ENCODE measurements at places on chromosomes 6 and 20. TPM values are rescaled to one million over a fixed set of nuclear protein-coding genes. Genes with fewer than 3 reads are reported as not detected.

- no peaks in the 10 kb centered on the region for H3K27me3 ChIP-seq
- no peaks in the 10 kb centered on the region for H3K4me1 ChIP-seq
- H3K4me3 ChIP-seq = no peak overlapping the region
Measured at GRCh38 chr20:4607287-4607713, 114.4 kb upstream of the PRND start.

DNA sequence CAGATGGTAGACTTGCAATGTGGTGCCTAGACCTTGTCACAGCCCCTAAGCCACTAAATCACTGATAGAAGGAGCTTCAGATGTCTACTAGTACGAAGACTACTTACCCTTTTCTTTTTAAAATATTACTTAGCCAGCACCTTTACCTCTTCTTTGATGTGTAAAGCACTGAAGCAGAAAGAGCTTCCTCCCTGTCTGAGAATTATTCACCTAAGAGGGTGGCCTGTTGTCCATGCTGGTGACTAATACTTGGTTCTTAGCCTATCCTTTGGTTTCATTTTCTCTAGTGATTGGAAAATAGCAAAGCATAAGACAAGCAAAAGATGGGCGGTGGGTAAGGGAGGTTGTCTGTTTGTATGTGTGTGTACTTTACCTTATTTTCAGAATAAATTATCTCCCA is 794.6 kb downstream of the TFAP2A start:
- DNase-seq = no peak
- H3K4me3 ChIP-seq = no peak overlapping the region
- H3K27me3 ChIP-seq = no peaks in the 10 kb centered on the region
- no peaks in the 10 kb centered on the region for H3K36me3 ChIP-seq

DNA sequence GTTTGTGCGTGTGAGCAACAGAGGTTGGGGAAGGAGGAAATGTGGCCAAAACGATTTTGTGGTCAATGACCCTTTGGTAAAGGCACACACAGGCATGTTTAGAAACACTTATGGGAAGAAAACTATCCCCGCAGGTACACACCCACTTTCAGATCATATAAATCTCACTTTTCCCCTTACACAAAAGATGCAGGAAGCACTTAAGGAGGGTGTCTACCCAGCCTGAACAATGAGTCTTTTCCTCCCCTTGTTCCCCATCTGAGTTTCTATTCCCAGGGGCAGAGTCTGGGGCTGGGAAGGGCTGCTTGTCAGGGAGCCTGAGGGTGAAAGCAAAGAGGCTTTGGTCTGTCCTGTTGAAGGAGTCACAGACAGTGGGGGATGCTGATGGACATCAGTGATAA is 193.2 kb upstream of the SALL4 start:
- H3K36me3 ChIP-seq = no peaks in the 10 kb centered on the region
- no peak for DNase-seq
- H3K4me3 ChIP-seq = no peak overlapping the region
- H3K27me3 ChIP-seq = no peaks in the 10 kb centered on the region

- no peaks in the 10 kb centered on the region for H3K4me1 ChIP-seq
- H3K36me3 ChIP-seq = no peaks in the 10 kb centered on the region
- H3K27me3 ChIP-seq = no peaks in the 10 kb centered on the region
- DNase-seq = no peak
- no peak overlapping the region for H3K4me3 ChIP-seq
Measured at GRCh38 chr6:10248378-10248843, 166.5 kb downstream of the TFAP2A start.

DNA sequence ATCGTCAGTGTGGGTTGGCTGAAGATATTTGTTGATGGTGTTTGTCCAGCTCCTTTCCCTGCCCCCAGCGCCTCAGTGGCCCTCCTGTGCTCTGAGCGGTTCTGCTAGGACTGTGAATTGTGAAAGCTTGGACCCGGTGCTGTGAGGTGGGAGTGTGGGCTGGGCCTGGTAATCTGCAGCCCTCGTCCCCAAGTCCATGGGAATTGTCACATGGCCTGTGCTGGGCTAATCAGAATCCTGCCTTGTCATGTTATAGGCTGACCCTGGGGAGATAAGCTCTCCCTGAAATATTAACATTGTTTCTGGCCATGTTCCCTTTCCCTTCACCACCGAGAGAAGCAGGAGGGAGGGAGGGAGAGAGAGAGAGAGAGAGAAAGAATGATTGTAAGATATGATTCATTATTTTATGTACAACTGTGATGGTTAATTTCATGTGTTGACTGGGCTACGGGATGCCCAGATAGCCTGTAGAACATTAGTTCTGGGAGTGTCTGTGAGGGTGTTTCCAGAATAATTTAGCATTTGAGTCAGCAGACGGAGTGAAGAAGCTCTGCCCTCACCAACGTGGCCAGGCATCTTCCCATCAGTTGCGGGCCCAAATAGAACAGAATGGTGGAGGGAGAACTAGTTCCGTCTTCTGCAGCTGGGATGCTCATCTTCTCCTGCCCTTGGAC is 62.4 kb downstream of the TFAP2C start:
- no peak overlapping the region for H3K27ac ChIP-seq
- no peaks in the 10 kb centered on the region for H3K27me3 ChIP-seq
- no peak overlapping the region for H3K4me3 ChIP-seq
- H3K4me1 ChIP-seq = peaks cover 18% of the 10 kb centered on the region
- H3K36me3 ChIP-seq = no peaks in the 10 kb centered on the region

- H3K4me3 ChIP-seq = no peak overlapping the region
- no peaks in the 10 kb centered on the region for H3K36me3 ChIP-seq
- no peaks in the 10 kb centered on the region for H3K27me3 ChIP-seq
- no peak overlapping the region for H3K27ac ChIP-seq
Measured at GRCh38 chr20:37575884-37576283, 48.2 kb upstream of the BLCAP start.

GRCh38 chr6:105200133-105200730 is 20.4 kb upstream of the POPDC3 start:
- DNase-seq = no peak
- no peak overlapping the region for H3K4me3 ChIP-seq
- no peaks in the 10 kb centered on the region for H3K36me3 ChIP-seq
- H3K27ac ChIP-seq = no peak overlapping the region

DNA sequence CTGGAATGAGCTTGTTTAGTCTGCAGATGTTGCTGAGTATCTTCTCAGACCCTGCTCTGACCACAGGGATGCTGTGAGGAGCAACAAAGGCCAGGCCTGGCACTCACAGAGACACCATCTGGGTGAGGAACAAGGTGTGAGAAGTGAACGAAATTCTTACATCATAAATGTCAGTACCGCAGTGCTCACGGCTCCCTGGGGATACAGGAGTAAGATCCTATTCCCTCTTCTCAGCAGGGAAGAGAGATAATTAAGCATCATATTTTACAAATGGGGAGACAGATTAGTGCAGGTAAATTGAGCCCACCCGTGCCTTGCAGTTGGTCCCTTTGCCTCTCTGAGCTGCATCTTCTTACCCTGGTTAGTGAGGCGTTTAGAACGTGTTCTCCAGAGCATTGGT is 106.2 kb downstream of the DTD1 start:
- H3K27ac ChIP-seq = no peak overlapping the region
- DNase-seq = no peak
- no peaks in the 10 kb centered on the region for H3K36me3 ChIP-seq
- H3K4me3 ChIP-seq = no peak overlapping the region
- no peaks in the 10 kb centered on the region for H3K4me1 ChIP-seq

GRCh38 chr6:12013307-12013719 is 1.2 kb downstream of the HIVEP1 start:
- peaks cover 2% of the 10 kb centered on the region for H3K27me3 ChIP-seq
- peaks cover 6% of the 10 kb centered on the region for H3K4me1 ChIP-seq
- H3K4me3 ChIP-seq = peak overlapping the region; percentile 67
- no peak for DNase-seq
- no peak overlapping the region for H3K27ac ChIP-seq

DNA sequence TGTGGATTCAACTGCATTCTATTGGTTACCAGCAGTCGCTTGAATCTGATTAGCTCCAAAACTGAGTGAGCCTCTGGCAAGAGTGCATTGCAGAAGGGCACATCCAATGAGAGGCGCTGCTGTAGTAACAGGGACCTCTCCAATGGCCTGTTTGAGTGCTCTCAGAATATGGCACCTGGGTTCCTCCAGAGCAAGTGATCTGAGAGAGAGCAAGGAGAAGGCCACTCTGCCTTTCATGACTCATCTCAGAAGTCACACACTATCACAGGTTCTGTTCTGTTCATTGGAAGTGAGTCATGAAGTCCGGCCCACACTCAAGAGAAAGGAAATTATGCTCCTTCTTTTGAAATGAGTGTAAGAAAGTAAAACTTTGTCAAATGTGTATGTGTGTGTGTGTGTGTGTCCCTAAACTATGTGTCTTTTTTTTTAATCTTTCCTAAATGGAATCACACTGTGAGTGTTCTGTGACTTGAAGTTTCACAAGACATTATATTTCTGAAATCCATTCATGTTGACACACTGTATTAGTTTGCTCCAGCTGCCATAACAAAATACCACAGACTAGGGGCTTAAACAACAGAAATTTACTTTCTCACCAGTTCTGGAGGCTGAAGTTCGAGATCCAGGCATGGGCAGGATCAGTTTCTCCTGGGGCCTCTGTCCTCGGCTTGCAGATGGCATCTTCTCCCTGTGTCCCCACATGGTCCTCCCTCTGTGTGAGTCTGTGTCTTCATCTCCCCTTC is 138.3 kb upstream of the CDYL start:
- no peaks in the 10 kb centered on the region for H3K27me3 ChIP-seq
- no peak overlapping the region for H3K4me3 ChIP-seq
- no peak for DNase-seq
- H3K27ac ChIP-seq = no peak overlapping the region
- H3K36me3 ChIP-seq = no peaks in the 10 kb centered on the region

DNA sequence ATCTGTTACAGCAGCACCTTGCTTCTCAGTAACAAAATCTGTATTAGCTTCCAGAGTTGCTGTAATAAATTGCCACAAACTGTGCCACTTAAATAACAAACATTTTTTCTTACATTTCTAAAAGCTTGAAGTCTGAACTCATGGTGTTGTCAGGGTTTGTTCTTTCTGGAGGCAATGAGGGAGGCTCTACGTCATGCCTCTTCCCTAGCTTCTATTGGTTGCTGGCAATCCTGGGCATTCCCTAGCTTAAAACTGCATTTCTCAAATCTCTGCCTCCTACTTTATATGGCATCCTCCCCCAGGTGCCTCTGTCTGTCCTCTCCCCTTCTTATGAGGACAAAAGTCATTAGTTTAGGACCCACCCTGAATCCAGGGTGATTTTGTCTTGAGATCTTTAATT is 41.6 kb upstream of the TMEM244 start:
- no peak overlapping the region for H3K4me3 ChIP-seq
- H3K4me1 ChIP-seq = no peaks in the 10 kb centered on the region
- no peak for DNase-seq
- no peak overlapping the region for H3K27ac ChIP-seq
- H3K27me3 ChIP-seq = no peaks in the 10 kb centered on the region
- no peaks in the 10 kb centered on the region for H3K36me3 ChIP-seq

DNA sequence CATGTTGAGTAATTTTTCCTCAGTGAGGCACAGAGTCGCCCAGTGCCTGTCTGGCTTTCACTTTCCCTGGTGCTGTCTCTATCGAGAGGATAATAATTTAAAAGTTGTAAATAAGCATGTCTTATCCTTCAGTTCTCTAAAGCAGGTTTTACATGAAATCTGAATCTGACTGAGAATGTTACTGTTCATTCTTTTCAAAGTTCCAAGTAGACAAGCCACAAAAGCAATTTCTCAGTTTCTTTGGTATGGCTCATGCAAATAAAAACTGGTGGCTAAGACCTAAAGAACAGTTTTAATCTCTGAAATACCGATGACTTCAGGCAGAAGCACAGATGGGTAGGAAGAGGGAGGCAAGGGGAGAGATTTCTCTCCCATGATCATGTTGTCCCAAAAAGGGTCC is 87.6 kb upstream of the GCM1 start:
- DNase-seq = no peak
- no peaks in the 10 kb centered on the region for H3K27me3 ChIP-seq
- H3K4me3 ChIP-seq = no peak overlapping the region
- H3K27ac ChIP-seq = no peak overlapping the region
- H3K4me1 ChIP-seq = no peaks in the 10 kb centered on the region

DNA sequence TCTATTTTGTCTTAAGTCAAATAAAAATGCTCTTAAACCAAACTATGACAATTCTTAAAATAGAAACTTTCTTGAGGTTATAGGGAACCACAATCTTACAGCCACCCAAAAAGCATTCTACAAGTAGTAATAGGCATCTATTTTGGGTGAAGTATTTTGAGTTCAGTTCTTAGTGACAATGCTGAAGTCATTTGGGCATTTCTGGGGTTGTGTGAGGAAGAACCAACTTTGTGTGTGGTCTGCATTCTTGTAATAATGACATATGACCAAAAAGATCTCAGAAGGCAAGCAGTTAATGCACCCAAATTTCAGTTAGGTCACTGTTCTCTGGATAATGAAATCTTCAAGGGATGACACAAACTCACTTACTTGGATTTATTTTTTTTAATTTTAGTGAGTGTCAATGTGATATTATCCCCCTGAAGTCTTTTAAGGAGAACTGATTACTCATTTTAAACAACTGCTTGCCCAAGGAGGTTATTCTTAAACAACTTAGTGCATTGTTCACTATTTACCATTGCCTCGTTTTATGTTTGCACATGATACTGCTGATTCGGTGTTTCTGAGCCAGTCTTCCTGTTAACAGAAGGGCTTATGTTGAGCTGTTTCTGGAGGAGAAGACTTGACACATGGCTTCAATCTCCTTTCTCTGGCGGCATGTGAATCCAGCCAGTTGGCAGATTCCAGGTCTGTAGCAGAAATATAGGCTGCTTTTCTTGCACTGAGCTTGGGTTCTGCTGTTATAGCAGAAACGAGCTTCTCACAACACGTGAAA is 618.9 kb downstream of the BCKDHB start:
- DNase-seq = no peak
- no peaks in the 10 kb centered on the region for H3K36me3 ChIP-seq
- no peak overlapping the region for H3K27ac ChIP-seq
- H3K4me1 ChIP-seq = no peaks in the 10 kb centered on the region

- no peak overlapping the region for H3K27ac ChIP-seq
- no peaks in the 10 kb centered on the region for H3K27me3 ChIP-seq
- DNase-seq = no peak
- H3K4me1 ChIP-seq = no peaks in the 10 kb centered on the region
- no peak overlapping the region for H3K4me3 ChIP-seq
Measured at GRCh38 chr6:142679907-142680700, 264.9 kb downstream of the HIVEP2 start.

GRCh38 chr6:15989397-15989796 is 139.5 kb upstream of the MYLIP start:
- DNase-seq = no peak
- H3K4me1 ChIP-seq = no peaks in the 10 kb centered on the region
- no peak overlapping the region for H3K4me3 ChIP-seq
- H3K27ac ChIP-seq = no peak overlapping the region

Gene CALHM6
- 43.4 TPM for total RNA-seq

Gene MAS1
- total RNA-seq = under 0.01 TPM
